ENCODE measurements at places on chromosomes 3 and 15.

GRCh38 chr3:128215290-128215689 is 62.0 kb downstream of the EEFSEC start:
- DNase-seq = no peak

- DNase-seq = no peak
Observed at GRCh38 chr3:104178680-104179079, 1188.0 kb upstream of the ALCAM start.

DNA sequence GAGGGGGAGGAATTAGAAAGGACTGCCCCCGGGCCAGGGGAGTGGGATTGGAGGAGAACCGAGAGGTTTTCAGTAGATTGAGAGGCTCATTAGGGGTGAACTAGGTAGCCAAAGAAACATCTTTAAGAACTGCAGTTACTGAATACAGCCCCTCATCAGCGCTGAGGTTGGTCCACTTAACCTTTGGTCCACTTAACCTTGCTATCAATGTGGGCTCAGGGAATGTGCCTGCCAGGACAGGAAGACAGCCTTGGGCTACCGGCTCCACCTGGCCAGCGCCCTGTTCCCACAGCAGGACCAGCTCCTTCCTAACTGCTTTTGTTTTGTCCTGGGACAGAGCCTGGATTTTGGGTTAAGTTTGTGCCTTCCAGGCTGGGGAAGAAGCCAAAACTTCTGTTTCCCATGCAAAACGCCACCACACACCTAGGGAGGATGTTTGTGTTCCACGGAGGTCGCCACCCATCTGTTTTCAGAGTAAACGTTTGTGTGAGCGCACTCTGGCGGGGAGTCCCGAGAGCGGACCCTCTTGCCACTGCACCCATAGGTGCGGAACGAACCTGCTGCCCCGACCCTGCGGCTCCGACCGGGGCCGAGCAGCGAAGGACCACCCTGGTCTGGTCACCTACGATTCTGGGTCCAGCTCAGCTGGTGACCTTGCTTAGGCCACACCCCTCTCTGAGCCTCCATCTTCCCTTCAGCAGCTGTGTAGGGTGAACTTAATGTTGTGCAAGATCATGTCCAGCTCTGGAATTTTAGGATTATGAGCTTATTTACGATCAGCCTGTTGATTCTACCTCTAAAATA is 107.4 kb downstream of the VGLL4 start:
- DNase-seq = no peak

DNA sequence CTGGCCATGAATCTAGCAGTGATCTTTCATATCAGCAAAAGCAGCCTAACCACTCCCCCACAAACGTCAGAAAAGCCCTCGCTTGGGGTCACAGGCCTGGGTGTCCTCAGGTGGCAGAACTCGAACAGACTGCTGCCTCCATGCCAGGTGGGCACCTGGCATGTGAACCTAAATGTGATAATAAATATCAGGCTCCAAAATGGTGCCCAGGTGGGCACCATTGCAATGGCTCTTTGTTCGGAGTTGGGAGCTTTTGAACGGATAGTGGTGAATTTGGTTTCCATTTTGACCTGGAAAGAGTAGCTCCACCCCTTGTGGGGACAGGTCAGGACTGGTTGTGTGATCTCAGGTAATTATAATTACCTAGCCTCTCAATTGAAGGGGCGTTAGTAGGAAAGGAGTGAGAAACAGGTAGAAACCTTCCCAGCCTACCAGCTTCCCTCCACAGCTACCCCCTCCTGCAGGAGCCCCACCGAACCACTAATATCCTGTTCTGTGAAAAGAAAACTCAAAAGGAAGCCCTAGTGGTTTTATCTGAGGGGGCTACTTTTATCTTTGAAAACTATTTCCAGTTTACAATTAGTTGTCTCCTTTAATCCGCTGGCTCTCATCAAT is 18.1 kb downstream of the MYO1E start:
- peak; percentile 23 for DNase-seq

DNA sequence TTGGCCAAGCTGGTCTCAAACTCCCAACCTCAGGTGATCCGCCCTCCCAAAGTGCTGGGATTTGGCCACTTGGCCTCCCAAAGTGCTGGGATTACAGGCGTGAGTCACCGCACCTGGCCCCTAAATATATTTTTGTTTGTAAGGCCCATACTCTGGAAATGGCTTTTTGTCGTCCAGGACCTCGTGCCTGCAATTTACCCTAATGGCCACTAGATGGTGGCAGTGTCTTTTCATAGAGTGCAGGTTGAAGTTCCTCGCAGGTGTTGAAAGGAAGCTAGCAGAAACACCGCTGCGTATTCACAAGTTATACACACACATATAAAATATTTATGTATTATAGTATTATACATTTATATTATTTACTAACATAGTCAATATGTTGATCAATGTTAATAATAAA is 97.2 kb downstream of the LRTM1 start:
- DNase-seq = peak; percentile 30

DNA sequence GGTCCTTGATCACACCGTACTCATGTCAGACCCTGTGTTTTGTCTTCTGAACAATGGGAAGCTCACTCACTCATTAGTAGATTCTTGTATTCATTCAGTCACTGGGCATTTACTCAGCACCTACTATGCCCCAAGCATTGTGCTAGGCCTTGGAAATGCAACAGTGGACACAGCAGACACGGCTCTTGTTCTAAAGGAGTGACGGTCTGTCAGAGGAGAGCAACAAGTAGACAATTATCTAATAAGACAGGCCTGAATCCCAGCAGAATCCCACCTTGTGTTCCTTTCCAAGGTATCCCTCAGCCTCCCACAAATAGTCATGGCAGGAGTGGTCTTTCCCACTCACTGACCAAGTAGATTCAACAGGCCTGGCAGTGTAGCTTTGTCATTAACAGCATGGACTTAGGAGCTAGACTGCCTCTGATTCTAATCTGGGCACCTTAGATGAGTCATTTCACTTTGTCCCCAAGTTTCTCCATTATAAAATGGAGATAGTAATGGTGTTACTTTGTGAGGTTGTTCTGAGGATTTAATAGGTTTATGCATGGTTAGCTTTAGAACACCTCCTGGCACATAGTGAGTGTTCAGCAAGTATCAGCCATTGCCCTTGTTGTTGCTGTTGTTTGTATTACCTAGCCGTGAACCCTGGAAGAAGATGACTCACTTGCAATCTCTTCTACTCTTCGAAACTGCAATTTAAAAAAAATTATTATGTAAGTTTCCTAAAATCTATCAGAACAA is 69.1 kb downstream of the SSUH2 start:
- no peak for DNase-seq

DNA sequence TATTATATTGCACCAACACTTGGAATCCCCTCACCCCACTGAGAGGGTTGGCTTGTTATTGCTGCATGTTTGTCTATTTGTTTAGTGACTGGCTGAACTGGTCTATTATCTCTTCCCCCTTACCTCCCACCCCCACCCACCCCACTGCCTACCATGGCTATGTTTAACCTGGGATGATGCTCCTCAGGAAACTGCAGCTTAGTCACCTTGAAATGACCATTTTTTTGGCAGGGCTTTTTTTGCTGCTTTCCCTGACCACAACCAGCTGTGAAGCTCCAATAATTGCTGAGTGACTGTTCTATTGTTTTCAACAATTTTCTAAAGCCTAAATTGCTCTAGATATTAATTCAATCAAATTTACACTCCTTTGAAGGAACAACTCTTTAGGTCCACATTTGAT is 137.9 kb upstream of the CADM2 start:
- DNase-seq = no peak

DNA sequence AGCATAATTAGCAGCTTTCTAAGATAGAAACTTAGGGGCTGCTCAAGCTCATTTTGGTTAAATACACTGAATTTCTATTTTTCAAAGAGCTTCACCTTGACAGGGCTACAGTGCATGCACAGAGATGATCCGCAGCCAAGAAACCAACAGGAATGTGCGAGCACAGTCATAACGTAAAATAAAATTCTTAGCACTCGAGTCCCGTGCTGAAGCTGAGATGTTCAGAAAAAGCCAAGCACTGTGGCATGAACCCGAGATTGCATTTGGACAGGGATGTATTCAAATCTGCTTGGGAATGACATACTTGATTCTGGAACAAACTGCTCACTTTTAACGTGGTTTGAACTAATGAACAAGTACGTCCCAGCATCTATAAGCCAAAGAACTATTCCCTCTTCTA is 340.3 kb downstream of the FOXP1 start:
- DNase-seq = no peak

GRCh38 chr3:143363949-143364348 is 244.4 kb downstream of the CHST2 start:
- no peak for DNase-seq

GRCh38 chr3:141152801-141153678 is 78.6 kb upstream of the PXYLP1 start:
- no peak for DNase-seq

GRCh38 chr15:25739687-25740121 is 123.4 kb downstream of the ATP10A start:
- DNase-seq = peak; percentile 49

DNA sequence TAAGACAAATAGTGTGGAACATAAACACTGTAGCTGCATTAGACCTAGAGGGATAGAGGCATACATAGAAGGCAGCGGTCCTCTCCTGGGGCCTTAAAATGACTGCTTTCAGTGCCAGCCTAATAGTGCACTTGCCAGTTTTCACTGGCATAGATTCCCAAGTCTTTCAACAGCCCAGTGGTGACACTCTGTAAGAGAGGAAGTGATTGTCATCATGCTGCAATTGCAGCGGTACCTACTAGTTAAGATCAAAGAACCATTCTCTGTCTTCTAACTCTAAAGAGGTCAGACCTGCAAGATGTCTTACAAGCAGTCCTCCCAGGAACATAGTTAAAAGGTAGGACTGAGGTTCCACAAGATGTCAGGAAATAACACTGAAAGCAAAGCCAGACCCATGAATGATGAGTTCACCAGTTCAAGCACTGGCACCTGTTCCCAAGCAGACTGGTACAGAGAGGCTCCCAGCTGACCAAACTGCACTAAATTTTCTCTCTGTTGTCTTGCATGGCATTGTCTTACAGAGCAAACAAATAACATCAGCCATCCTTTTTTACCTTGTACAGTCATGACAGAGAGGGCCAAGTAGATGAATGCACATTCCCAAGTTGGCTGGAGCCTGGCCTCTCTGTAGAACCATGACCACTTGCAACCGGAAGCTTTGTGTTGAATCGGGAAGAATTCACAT is 100.5 kb upstream of the SKOR1 start:
- DNase-seq = no peak

DNA sequence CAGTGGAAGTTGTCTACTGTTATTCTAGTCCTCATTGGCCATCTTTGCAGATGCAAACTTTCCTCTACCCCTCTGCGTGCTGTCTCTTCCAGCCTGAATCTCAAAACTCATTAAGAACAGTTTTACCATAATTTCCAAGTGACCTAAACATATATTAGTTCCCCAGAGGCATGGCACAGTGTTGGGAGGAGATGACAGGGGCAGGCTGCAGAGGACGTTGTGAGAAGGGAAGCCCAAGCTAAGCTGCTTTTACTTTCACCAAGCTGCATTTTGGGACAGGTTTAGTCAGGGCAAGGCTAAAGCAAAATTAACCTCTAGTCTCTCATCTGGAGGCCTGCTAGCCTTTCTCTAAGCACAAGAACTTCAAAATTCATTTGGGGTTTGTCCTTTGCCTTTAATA is 318.6 kb upstream of the SATB1 start:
- DNase-seq = no peak

DNA sequence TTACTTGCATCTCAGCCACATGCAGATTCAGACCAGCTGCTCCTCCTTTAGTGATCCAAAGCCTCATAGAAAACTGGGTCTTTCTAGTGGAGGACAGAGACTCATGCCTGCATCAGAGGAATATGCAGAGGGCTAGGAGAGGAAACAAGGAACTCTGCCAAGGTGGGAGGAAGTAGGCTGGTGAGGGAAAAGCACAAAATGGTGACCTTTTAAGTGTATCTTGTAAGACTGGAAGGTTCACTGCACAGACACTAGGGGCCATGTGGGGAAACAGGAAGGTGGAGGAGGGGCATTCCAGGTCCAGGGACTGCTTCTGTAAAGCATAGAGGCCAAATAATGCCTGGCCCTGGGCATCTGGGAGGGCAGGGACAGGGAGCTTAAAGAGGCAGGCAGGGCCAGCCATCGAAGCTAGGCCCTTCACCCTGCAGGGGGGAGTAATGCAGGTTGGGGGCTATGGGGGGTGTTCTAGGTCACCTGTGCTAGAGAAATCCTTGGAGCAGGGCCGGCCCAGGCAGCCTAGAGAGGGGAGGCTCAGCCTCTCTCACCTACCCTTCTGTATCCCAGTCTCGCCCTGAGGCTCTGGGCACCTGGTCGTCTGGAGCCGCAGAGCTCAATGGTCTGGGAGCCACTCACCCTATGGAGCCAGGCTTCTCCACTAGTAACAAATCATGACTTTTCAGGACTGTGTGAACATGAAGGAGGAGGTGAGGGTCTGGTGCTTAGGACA is 117.7 kb downstream of the DNAJB8 start:
- no peak for DNase-seq

DNA sequence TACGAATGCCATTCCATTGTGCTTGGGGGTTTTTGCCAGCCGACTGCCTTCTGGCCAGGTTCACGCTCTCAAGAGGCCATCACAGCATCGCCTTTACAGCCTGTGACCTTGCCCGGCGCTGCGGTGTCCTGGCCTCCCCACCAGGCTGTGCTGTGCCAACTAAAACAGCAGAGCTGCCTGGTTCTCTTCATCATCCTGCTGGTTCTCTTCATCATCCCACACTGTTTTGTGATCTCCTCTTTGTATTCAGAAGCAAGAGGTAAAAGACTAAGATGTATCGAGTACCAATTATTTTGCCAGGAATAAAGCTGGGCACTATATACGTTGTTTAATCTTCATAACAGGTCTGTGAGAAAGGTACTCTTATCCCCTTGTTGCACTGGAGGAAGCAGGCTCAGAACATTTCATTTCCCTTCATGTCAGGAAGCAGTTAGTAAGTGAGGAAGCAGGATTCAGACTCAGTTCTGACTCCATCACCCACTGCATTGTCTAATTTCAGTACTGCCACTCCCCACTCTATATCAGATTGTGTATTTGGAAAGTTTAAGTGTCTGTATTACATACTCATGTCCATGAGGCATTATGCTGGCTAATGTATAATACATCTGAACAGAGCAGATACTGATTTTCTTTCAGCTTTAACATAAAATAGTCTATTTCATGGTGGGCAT is 92.7 kb downstream of the LRRC28 start:
- DNase-seq = peak; percentile 3

DNA sequence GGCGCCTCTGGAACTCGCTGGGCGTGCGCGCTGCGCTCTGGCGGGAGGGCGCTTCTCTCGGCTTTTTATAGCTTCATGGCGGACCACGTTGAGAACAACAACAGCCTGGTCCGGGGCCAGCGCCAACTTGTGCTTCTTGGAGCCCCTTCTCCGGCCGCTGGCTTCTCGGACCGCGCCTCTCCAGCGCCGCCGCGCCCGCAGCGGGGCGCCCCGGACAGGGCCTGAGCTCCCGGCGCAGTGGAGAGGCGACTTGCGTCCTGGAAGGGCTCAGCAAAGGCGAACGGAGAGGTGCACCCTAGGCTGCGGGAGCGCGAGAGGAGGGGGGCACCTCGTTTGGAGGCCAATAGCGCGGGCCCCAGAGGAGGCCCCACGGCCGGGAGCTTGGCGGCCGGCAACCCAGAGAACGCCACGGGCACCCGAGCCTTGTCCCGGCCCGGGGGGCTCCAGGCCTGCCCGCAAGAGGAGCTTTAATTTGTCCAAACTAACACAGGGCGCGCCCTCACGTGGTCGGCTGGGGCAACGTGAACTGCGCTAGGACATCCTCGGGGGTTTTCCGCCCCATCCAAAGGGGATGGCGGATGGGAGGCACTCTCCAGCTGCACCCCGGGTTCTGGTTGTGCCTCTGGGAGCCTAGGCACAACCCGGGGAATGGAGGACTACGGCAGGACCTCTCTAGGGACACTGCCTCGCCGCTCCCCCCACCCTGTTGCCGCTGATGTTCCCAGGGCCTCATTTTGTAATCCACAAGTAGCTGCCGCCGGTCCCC is 37.8 kb downstream of the HMCES start:
- peak; percentile 77 for DNase-seq

- no peak for DNase-seq
Observed at GRCh38 chr3:72171463-72171881, 386.5 kb upstream of the PROK2 start.
